Stimulated activated CD4-positive, alpha-beta T cell treated with anti-CD3 and anti-CD28 coated beads, Interleukin-12 subunit alpha, Interleukin-12 subunit beta, amount 100 ng/mL, for 48 hours (primary cell): ENCODE measurements at places on chromosomes 11 and 22.

DNA sequence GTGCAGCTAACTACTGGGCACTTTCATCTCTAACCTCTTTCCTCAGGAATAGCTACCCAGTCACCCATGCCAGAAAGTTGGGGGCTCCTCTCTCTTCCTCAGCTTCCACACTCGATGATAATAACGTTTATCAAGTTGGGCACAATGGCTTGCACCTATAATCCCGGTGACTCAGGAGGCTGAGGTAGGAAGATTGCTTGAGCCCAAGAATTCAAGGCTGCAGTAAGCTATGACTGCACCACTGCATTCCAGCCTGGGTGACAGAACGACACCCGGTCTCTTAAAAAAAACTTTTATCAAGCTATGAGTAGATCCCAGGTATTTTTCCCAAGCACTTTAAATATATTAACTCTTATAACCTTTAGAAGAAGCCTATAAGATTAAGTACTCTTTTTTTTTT lies 2.0 kb downstream of the SF3A1 start:
- DNase-seq: no peak

DNA sequence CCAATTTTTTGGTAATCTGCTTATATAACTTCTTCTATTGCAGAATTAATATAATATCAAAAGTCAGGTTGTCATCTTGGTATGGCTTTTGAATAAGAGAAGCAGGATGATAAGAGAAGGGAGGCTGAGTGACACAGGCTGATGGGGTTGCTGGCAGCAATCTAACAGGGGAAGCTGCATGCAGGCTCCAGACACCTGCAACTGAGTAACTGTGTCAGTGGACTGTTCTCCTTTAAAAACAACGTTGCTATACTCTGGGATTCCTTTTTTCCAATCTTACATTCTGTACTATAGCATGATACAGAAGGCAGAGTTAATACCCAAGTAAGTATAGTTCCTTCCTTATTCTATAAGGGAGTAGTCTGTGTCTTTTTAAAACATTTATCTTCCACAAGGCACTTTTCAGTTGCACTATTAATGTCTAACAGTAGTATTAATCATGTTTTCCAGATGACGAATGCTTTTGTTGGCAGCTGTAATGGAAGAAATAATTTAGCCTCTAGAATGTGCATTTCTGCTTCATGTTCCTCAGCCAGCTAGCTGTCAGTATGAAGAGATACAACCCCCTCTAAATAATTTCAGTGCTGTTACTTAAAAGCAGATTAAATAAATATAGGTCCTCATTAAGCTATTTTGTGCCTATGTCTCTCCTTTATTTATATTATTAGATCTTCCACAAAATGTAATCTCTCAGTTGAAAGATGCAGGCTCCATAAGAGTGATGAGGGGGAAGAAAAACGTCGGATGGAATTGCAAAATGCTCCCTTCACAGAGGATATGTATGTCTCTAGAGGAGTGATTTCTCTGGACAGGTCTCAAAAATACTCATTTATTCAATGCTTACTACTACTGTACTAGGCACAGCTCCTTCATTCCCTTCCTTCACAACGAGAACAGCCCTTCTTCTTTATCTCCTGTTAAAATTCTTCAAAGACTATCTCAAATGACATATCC lies 50.8 kb downstream of the ATG16L2 start:
- DNase-seq: no peak

- DNase-seq: no peak
These were observed 96.9 kb downstream of the TEAD1 start for GRCh38 chr11:12770966-12771597.

GRCh38 chr11:68749229-68750123 lies 1.8 kb downstream of the TESMIN start:
- no peak for DNase-seq

- no peak for DNase-seq
These were observed 178.8 kb downstream of the IGLL1 start for GRCh38 chr22:23401111-23401909.

DNA sequence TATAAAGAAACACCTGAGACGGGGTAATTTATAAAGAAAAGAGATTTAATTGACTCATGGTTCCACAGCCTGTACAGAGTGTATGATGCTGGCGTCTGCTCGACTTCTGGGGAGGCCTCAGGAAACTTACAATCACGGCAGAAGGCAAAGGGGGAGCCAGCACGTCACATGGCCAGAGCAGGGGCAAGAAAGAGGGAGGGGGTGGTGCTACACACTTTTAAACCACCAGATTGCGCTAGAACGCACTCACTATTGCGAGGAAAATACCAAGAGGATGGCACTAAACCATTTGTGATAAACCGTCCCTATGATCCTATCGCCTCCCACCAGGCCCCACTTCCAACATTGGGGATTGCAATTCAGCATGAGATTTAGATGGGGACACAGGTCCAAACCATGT lies 79.7 kb upstream of the CARD18 start:
- no peak for DNase-seq

- no peak for DNase-seq
These were observed at the start of gene GDPD4 for GRCh38 chr11:77301510-77301909. TSS of gene GDPD4 (minus strand) at chr11:77301686. CDS start at chr11:77285137, 16,549 bp downstream.

- no peak for DNase-seq
These were observed 1.3 kb downstream of the EEF1G start for GRCh38 chr11:62572431-62572830.

DNA sequence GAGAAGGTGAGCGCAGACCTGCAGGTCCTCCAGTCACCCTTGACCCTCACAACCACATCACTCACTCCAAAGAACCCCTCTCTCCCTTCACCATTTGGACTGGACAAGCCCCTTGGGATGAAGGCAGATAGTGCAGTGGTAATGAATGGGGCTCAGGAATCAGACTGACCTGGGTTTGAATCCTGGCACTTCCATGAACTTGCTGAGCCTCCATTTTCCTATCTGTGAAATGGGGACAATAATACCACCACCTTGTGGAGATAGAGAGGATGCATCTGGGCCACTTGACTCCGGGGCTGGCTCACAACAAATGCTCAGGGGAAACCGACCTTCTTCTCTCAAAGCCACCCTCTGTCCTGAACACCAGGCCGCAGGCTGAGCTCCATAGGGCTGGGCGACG lies 178.1 kb downstream of the ST3GAL4 start:
- no peak for DNase-seq

DNA sequence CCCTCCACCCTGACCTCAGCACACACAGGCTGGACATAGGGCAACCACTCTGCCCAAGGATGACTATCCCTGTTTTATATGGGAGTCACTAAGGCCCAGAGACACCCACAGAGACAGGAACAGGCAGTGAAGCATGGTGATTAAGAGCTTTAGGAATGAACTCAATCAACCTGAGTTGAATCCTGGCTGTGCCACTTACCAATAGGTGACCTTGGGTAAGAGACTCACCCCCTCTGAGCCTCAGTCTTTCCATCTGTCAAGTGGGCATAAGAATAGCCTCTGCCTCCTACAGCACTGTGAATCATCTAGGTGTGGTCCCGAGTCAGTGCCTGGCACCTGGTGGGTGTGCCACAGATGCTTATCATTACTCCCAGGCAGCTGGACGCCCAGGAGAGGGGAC lies 6.8 kb downstream of the CRYBB1 start:
- DNase-seq: no peak

- DNase-seq: no peak
These were observed 176.7 kb upstream of the NCAM1 start for GRCh38 chr11:112784323-112785073.

DNA sequence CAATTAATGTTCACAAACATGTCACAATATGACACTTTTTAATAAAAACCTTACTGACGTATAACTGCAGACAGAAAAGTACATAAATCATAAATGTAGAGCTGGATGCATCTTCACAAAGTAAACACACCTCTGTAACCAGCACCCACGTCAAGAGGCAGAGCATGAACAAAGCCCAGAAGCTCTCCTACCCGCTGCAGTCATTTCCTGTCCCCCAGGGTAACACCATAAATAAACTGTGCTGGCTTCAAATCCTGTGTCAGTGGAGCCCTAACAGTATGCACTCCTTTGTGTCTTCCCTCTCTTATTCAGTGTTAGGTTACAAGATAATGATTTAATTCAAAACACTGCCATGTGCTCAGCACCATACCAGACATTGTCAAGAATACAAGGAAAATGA lies 5.7 kb downstream of the SYT13 start:
- DNase-seq: no peak

DNA sequence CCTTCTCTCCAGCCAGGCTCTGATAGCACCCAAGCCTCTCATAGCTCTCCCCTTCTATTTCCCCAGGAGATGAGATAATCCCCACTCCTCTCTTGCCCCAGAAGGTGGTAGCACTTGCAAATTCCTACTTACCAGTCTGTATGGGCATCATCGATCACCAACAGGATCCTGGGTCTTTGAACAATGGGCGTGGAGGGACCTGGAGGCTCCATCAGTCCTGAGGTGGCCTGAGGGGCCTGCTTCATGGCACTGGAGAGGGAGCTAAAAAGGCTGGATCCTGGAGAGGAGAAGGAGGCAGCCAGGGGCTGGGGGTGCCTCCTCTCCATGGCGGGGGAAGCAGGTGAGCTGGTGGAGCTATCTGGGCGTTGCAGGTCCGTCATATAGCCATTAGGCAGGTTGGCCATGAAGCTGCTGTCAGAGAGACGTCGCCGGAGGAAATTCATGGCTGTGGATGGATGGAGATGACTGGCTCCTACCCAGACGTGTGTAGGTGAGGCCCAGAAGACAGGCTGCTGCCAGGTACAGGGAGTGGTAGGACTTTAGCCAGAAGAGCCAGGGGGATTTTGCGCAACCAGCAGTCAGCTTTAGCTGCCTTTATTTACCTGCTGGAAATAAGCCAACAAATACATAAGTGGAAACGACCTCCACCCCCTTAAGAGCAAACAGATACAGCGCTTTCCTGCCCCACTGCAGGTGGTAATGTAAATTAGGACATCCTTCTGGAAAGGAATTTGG lies 51.8 kb downstream of the SYN3 start:
- no peak for DNase-seq

DNA sequence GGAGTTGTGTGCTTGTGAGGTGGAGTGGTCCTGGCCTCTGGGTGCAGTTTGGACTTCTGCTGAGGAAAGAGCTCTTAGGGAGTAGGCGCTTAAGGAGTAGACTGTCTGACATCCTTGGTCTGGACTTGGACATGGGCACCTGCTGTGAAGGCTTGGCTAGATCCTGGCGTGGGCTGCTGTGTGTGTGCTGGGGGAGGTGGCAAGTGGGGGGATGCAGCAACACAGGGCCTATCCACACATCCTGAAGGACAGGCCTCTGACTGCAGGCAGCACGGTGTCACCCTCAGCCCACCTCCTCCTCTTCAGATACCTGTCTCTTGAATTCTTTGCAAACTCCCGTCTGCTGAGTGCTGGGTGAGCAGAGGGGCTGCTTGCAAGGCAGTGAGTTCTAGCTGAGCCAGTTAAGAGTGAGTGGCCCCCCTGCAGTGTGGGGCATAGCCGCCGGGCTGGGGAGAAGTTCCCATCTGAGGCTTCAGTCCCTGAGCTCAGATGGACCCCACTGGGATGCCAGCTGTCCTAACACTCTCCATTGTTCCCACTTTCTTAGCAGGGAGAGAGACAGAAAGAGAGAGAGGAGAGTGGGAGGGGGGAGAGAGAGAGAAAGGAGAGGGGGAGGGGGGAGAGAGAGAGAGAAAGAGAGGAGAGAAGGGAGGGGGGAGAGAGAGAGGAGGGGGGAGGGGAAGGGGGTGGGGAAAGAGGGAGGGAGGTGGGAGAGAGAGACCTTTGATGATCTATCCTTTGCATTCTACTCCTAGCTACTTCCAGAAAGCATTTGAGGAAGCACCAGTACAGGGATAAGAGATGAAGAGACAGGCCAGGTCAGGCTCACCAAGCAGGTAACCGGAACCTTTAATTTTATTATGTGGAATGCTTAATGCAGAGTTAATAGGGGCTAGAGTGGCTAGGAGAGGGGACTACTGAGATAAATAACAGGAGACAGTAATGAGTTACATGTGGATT lies 12.6 kb downstream of the SOX10 start:
- DNase-seq: no peak
